ENCODE measurements at places on chromosomes 3 and 15.

DNA sequence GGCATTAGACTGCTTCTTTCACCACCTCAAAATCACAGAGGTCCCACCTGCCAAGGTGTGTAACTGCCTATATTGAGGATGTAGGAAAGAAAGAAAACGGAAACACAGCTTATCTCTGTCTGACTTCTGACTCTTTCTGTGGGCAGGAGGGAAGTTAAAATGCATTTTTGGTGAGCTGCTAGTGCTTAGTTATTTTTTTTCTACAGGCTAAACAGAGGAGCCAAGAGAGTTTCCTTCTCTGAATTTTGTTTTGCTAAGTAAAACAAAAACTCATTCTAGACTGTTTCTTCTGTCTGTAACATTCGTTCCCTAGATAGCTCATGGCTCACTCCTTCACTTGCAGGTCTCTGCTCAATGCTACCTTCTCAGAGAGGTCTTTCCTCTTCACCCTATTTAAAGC lies 18.8 kb upstream of the AMOTL2 start:
- no peak for DNase-seq

GRCh38 chr3:188468662-188469061 lies 314.7 kb downstream of the LPP start:
- no peak for DNase-seq

- DNase-seq: no peak
These were observed 49.0 kb downstream of the DZIP1L start for GRCh38 chr3:138066383-138066782.

DNA sequence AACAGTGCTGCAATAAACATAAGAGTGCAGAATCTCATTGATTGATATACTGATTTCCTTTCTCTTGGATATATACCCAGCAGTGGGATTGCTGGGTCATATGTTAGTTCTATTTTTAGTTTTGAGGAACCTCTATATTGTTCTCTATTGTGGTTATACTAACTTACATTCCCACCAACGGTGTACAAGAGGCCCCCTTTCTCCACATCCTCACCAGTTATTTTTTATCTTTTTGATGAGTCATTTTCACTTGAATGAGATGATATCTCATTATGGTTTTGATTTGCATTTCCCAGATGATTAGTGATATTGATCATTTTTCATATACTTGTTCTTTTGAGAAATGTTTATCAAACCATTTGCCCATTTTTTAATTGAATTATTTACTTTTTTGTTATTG lies 12.4 kb upstream of the IREB2 start:
- DNase-seq: no peak

DNA sequence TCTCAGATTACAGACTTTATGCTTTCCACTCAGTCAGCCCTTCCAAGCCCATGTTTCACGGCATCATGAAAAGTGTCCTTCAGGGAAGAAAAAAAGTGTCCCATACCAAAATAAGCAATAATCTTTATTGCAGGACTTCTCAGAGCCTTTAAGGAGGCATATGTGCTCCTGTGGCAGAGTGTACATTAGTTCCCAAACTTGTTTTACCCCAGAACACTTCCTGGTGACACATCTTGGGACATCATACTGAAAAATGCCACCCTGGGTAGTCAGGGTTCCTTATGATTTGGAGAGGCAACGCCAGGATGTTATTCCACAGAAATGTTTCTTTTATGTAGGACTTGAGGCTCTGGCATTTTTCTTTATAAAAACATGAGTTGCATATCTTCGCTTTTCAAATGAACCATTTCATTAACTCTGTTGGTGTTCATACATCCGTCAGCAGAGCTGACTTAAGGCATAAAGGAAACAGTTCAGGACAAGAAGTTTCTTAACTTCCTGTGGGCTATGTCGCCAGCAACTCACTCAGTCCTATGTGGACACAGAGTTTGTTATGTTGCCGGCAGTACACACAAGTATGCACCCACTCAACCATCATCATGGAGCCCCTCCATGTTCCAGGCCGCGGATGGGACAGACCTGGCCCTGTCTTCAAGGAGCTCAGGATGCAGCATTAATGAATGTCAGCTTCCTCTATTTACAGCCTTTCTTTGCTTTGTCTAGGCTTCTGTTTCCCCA lies 63.8 kb downstream of the CASR start:
- DNase-seq: no peak

DNA sequence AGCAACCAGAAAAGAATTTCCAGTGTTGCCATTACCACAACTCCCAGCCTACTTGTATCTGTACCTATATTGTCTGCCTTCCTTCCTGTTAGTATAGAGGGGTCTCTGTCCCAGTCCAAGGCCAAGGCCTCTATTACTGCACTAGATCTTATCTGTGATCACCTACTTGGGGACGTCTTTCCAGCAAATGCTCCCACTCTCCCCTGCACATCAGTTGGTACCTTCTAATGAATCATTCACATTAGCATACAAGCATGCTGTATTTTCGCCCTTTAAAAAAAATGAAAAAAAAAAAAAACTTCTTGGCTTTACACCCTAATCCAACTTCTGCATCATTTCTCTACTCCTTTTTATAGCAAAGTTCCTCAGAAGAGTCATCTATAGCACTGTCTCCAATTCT lies 4.8 kb upstream of the AVEN start:
- no peak for DNase-seq

DNA sequence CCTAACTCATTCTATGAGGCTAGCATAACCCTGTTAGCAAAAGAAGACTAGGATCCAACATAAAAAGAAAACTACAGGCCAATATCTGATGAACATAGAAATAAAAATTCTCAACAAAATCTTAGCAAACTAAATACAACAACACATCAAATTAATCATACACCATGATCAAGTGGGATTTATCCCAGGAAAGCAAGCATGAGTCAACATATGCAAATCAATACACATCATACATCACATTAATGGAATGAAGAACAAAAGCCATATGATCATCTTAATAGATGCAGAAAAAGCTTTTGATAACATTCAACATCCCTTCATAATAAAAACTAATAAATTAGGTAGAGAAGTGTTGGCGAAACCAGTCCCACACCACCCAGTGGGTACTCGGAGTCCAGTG lies 136.1 kb upstream of the MME start:
- DNase-seq: no peak

DNA sequence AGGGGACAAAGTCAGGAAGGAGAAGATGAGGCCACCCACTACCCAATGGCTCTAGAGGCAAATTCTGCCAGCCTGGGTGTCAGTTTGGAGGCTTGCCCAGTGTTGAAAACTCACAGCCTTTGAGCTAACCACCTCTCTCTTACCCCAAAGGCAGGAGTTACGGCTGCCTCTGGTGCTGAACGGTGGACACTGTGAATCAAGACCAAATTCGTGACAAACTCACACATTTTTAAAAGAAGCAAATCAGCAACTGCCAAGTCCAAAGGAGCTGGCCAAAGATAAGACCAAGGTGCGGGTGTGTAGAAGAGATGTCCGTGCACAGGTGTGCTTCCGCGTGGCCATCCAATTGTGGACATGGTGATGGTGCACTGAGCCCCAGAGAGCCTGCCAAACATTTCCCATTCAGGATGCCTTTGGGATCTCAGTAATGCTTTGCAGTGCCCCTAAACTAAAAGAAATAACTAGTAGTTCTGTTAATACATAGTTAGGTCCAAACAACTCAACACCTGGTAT lies 74.6 kb downstream of the FAM174B start:
- no peak for DNase-seq

GRCh38 chr3:103785537-103785936 lies 1350.7 kb downstream of the ZPLD1 start:
- no peak for DNase-seq

DNA sequence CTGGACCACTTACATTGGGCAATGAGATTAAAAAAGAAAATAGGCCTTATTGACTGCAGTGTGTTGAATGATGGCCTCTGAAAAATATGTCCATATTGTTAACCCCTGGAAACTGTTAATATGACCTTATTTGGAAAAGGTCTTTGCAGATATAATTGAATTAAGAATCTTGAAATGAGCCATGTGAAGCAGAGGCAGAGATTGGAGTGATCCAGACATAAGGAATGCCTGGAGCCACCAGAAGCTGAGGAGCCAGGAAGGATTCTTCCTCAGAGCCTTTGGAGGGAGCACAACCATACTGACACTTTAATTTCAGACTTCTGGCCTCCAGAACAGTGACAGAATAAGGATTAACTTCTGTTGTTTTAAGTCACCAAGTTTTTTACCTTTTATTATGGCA lies 510.4 kb upstream of the AGTR1 start:
- no peak for DNase-seq

GRCh38 chr3:50212502-50212901 lies 7.4 kb downstream of the SLC38A3 start:
- DNase-seq: no peak

- DNase-seq: peak; percentile 23
These were observed 144.3 kb downstream of the OPA1 start for GRCh38 chr3:193737191-193737751.

GRCh38 chr15:95105229-95105628 lies 873.9 kb downstream of the MCTP2 start:
- DNase-seq: no peak

DNA sequence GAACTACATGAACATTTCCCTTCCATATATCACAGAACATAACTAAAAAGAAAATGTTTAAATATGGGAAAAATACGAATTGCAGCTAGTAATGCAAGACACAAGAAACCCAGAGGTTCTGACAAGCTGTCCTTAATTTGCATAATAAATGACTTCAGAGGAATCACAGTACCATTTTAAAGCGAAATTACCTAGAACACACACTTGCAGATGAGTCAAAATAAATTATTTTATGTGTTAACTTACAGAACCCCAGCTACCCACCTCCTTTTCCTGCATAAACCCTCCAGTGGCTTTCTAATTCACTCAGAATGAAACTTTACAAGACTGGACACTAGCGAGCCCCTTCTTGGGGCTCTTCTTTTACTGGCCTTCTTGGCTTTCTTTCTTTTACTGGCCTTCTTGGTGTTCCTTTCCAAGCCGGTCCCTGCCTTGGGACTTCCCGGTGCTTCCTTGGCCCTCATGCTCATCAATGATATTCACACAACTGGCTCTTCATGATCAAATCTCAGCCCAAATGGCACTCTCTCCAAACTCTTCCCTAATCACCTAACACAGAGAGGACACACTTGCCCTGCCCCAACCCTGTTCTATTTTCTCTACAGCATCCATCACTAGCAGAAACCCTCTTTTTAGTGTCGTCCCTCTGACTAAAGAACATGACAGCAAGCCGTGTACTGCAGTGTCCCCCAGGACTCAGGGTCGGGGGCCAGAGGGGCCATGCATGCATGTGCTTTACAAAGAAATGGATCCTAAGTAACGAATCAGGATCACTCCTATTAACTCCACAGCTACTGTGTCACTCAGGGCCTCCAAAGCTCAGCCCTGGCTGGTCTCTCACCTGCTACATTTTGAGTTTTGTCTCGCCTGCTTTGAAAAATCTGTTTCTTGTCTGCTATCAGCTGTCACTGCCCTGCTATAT lies 4.8 kb downstream of the CHSY1 start:
- no peak for DNase-seq

- no peak for DNase-seq
These were observed 197.0 kb upstream of the ZPLD1 start for GRCh38 chr3:102237838-102238237.

DNA sequence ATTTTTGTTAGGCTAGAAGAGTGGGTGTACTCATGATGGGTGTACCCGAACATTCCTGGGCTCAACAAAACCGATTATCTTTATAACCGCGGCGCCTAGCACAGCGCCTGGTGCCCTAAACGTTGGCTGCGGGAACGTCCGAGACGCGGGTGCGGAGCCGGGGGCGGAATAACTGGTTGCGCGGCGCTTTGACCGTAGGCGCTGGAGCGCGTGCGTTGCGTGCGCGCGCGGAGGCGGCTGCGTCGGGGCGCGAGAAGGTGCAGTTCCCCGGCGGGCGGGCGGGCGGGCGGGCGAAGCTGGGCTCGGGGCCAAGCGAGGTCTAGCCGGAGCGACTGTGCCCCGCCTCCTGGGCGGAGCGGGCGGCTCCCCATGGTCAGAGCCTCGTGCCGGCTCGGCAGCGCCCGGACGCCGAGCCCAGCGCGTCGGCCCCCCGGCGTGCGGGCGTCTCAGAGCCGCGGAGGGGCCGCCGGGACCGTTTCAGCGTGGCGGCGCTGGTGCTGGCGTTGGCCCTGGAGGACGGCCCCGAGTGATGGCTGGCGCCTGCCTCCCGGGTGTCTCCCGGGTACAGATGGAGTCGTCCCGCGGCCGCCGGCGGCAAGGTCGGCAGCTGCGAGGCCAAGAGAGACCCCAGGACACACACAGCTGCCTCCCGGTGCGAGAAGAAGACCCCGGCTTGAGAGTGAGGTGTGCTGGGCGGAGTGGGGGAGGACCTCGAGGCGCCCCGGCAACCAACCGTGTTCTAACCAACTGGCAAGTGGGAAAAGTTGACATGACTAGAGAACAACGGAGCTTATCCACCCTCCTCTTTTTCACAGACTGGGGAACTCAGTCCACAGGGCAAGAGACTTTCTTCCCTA lies at the start of gene PLAAT1:
PLAAT1 (plus strand) TSS at position 373 of the 857 bp plus-strand sequence. CDS start 14,429 bp downstream, outside the sequence.
- peak; percentile 80 for DNase-seq

DNA sequence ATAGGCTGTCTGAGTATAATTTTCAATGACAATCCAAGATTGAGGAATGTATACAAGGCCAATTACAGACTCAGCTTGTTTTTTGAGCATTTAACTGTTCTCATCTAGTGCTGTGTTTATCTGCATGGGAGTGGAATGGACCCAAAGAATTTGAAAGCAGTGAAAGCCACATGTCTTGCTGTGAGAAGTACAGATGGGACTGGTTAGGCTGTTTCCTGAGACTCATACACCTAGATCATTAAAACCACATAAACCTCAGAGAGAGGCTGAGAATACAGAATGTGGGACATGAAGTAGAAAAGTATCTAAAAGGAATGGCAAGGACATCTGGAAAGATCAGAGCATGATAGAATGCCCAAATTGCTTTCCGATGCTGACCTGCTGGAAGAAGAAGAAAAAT lies 224.6 kb downstream of the NLGN1 start:
- no peak for DNase-seq

DNA sequence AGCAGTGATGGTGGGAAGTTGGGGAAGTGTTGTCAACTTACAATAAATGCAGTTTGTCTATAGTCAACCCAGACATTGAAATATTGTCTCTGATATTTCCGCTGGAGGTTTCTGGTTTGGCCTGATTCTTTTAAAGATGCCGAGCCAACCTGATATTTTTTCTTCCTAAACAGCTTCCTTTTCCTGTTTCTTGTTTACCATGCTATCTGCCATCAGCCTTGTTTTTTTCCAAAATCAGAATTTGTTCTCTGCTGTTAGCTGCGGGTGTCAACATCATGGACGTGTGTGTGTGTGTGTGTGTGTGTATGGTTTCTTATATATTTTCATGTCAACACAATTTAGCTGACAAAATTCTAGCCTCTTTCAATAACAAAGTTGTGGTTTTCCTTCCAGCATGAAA lies 41.2 kb upstream of the XCR1 start:
- DNase-seq: no peak

DNA sequence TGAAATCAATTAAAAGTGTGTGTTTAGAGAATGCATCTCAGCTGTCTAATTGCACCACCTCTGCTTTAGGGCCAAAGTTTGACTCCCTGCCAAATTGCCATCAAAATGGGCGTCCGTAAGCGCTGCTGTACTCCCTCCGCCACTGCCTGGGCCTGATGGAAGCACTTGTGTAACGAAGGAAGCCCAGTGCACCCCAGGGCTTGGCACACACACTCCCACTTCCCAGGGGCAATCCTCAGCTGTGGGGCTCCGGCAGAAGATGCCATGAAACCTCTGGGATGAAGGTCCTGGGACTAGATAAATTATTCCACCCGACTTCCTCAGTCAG lies 137.8 kb downstream of the RORA start:
- peak; percentile 45 for DNase-seq

- no peak for DNase-seq
These were observed 40.5 kb downstream of the ANO10 start for GRCh38 chr3:43581343-43581742.

GRCh38 chr3:96267577-96267976 lies 546.8 kb upstream of the EPHA6 start:
- DNase-seq: no peak

Measured in NCI-H2081 treated with DMSO at 0.1 percent for 48 hours (cell line).